ENCODE measurements at places on chromosomes 1 and 21.

DNA sequence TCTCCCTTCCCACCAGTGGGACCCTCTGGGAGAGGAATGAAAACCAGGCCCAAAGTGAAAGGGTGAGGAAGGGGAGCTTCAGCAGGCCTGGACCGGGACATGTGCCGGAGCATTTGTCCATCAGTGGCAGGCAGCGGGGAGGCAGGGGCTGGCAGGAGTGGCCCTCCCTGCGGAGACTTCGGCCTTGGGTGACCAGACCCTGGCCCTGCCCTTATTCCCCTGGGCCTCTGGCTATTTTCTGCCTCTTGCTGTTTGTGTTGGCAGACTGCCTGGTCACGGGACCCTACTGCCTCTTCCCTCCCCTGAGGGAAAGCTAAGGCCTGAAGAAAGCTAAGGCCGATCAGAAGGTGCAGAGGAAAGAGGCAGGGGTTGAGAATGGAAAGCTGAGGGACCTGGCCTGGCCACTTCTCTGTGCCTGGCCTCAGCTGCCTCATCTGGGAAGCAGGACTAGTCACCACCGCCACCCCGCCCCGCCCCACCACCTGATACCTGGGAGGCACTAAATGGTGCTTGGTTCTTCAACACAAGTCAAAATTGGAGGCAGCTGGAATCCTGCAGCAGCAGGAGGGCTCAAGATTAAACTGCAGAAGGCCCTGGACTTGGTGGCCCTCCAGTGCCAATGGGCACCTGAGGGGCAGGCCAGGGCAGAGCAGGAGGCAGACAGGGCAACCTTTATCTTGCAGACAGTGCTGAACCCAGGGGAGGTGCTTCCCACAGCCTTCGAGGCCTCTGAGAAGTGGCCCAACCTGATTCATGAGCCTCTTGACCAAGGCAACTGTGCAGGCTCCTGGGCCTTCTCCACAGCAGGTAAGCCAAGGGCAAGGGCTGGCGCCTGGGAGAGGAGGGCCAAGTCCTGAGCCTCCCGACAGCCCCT is 7.9 kb downstream of the TINAGL1 start:
- no peak for DNase-seq

- no peak for DNase-seq
Measured at GRCh38 chr1:202501281-202501680, 152.8 kb downstream of the PPP1R12B start.

GRCh38 chr1:172742599-172743500 is 83.9 kb downstream of the FASLG start:
- no peak for DNase-seq

DNA sequence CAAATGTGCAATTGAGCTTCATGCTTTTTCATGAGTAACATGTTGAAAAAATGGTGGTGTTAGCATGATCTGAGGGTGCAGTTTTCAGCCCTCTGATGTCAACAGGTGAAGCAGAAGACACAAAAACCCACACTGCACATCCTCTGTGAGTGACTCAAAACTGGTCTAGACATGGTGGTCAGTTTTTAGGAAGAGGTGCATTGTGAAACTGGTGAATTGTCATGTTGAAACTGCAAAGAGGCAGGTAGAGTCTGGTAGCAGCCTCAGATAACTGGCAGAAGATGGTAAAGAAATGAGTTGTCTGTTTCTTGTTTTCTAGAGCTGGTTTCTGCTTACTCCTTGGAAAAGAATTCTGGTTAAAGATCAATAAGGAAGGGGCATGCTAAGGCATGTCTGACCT is 97.3 kb upstream of the HMCN1 start:
- DNase-seq = no peak

- no peak for DNase-seq
Measured at GRCh38 chr1:6300342-6301048, 39.6 kb upstream of the GPR153 start.

GRCh38 chr21:38444691-38445090 is 53.6 kb downstream of the ERG start:
- DNase-seq = no peak

- no peak for DNase-seq
Measured at GRCh38 chr21:45511007-45511406, 31.2 kb downstream of the SLC19A1 start.

GRCh38 chr1:203478986-203479385 is 3.4 kb downstream of the PRELP start:
- DNase-seq = no peak

- DNase-seq = no peak
Measured at GRCh38 chr1:114521396-114522263, 10.6 kb upstream of the TRIM33 start.
